Mucosa of gallbladder (tissue), 1 donor: ENCODE measurements at places on chromosomes 11 and 22.

- DNase-seq, result no peak
Measured at GRCh38 chr11:42023267-42023666, 563.8 kb upstream of the LRRC4C start.

DNA sequence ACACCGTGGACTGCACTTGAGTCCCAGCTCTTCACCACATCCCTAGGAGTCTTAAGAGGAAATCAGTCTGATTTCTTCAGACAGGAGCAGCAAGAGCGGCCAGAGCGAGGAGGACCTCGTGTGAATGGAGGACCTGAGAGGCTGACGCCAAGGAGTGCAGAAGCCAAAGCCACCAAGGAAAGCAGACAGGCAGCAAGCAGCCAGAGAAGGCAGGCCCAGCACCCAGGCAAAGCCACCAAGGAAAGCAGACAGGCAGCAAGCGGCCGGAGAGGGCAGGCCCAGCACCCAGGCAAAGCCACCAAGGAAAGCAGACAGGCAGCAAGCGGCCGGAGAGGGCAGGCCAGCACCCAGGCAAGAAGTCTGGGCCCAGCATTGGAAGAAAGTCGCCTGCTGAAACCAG is 11.8 kb downstream of the CYB561A3 start:
- DNase-seq, result no peak

DNA sequence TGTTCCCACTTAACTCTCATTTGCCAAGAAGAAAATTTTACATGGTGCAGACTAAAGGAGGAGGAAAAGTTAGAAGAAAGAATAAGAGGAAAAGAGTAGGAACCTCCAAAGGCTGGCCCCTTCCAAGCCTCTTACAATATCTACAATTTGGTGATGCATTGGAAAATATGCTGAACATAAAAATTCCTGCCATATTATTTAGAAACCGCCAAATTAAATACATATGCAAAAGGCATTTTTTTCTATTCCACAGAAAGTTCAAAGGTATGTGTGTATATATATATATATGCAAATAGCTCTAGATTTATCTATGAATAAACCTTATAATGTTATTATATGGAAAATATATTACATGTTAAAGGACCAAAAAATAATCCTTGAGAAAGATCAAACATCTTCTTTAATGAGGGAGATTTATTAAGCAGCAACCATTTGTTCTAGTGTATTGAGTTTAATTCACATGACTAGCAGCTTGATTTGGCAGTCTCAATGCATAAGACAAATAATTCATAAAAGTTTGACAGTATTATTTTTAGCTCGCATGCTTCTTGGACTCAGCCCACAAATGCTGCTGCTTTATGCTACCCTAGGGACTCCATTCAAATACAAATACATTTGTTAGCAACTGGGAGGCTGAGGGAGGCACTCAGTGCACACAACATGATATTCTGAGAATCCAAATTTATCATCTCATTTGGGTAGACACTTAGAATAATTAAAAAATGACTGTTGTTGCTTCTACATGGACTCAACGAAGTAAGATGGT is 184.9 kb downstream of the SBF2 start:
- DNase-seq, result no peak

GRCh38 chr22:46103181-46103580 is 47.1 kb upstream of the PPARA start:
- no peak for DNase-seq

GRCh38 chr22:23530766-23531282 is 49.3 kb downstream of the IGLL1 start:
- DNase-seq, result no peak
